ENCODE measurements at places on chromosomes 2 and 18.

GRCh38 chr2:238786379-238786778 lies 61.5 kb upstream of the TWIST2 start:
- DNase-seq = no peak

GRCh38 chr2:24261441-24261840 lies 86.6 kb downstream of the FAM228A start:
- no peak for DNase-seq

- DNase-seq = no peak
Observed at GRCh38 chr2:168008646-168009195, 238.7 kb downstream of the STK39 start.

GRCh38 chr2:201765799-201766198 lies 14.9 kb downstream of the ALS2 start:
- no peak for DNase-seq

DNA sequence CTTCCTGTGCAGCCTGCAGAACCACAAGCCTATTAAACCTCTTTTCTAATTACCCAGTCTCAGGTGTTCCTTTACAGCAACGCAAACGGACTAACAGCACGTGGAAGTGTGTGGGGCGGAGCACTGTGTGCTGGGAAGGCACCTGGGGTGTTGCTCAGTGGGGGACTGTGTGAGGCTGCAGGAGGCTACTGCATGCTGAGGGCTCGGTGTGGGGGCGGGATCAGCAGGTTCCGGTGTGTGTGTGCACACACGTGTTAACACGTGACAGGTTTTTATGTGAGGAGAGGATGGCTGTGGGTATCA lies 58.9 kb downstream of the ANKMY1 start:
- no peak for DNase-seq

DNA sequence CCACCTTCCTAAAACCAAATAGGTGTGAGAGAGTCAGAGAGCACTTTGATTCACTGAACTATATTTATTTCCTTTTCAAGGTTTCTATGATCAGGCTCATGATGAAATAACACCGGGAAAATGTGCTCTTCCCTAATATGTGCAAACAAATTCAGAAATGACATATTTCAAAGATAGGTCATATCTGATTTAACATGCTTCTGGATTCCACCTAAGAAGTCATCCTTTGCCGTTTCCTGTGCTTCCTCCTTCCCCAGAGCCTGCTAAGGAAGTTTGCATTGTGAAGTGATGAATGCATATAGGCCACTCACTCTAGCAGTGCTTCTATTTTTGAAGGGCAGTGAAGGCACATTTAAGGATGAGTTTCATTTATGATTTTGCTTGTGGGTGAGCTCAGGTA lies 327.6 kb downstream of the TDRD15 start:
- no peak for DNase-seq

DNA sequence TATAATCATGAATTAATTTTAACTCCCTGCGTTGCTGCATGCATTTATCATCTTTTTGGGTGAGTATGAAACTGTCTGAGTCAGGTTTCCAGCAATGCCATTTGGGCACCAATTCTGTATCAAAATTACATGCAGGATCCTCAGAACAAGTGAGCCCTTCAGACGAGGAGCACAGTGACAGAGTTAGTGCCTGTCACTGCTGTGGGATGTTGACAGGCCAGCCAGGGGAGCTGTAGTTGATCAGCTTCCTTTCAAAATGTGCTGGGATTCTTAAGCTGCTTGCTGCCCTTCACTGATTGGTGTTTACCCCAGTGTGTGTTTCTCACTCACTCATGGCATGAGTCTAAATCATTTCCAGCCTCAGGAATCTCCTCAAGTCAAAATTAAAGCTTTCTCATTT lies 109.2 kb downstream of the TPGS2 start:
- no peak for DNase-seq

DNA sequence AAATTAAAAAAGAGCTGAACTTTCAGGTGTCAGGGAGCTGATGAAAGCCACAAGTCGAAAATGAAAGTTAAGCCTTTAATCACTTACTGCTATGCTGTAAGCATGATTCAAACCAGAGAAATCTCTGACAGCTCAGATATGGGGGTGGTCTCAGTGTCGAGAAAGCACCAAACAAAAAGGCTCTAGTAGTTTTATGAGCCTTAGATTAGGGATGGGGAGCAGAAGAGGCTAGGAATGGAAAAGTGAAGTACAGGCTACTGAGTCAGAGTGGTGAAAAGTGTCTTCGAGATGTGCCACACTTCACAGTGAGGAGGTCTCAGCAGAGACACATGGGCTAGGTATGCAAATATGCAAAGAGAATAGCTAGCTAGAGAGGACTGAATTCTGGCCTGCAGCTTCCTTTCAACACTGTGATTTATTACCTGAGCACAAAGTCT lies 482.2 kb downstream of the SPAG16 start:
- DNase-seq = no peak

- no peak for DNase-seq
Observed at GRCh38 chr2:183034806-183035205, 3.5 kb downstream of the NCKAP1 start.

DNA sequence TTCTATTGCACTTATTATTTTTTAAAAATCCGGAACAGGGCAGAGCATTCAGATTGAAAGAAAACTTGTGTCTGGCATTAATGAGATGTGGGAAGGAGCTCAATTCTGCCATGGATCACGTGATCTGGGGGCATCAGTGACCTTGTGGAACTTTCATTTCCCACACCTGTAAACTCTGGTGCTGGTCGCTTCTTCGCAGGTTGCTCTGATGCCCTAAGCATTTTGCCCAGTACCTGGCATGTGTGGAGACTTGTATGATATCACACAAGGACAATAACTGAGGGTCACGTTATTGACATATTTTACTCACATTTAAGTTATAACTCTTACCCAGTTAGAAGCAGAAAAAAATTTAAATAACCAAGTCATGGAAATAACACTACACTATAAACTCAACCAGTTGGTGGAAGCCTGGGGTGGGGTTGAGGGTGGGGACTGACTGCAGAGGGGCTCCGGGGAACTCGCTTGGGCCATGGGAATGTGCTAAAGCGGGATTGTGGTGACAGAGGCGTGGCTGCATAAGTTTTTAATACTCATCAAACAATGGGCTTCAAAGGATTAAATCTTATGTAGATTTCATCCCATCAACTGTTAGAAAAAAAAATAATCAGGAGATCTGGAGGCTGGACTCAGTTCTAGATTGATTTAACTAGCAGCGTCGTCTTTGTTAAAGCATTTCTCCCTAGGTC lies 36.5 kb downstream of the ST3GAL5 start:
- no peak for DNase-seq

- no peak for DNase-seq
Observed at GRCh38 chr2:151161821-151162551, 99.7 kb downstream of the RBM43 start.

DNA sequence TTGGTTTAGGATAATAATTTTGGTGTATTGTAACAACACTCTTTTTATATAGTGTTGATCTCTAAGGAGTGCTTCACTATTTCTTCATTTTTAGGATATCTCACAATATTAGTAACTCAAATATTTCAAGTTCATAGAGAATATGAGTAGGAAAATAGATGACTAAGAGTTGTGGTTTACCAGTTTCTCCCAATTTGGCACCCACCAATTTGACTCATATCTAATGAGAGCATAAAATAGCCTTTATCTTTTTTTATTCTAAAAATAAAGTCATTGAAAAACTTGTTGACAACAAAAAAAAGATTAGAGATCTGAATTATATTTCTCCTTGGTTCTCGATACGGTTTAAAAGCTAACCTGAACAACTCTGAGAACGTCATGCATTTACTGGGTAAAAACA lies 204.0 kb downstream of the PARD3B start:
- DNase-seq = no peak

DNA sequence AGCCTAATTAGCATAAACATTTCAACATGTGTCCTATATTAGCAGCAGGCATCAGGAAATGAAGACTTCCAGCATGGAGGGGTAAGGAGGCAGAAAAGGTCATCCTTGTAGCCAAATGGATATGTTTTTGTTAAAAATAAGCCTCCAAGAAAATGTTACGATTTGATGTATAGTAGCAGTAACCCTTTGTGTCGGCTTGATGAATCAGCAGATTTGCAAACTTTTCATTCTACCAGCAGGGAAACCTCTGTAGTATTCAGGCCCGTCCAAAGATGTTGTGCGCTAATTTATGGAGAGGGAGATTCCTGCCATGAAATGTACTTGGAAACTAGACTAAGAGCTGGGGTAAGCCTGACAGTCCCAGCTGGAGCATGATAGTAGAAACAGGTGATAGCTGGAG lies 780.8 kb upstream of the KLHL29 start:
- DNase-seq = no peak

DNA sequence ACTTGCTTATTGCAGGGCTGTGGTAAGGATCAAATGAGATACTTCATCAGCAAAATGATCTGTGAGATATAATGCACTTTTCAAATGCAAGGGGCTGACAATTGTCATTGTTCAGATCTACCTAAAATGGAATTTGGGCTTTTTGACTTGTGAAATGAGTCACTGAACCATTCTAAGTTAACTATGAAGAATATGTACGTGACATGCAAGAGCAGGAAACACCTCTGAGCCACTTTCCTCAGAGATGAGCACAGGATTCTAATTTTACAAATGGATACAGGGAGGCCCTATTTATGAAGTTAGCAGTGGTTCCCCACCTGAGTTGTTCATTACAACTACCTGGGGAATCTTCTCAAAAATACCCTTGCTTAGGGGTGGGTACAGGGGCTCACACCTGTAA lies 26.7 kb downstream of the CTLA4 start:
- DNase-seq = no peak

GRCh38 chr2:108388045-108388444 lies 10.3 kb downstream of the SULT1C4 start:
- DNase-seq = no peak

GRCh38 chr2:109066501-109066900 lies 62.5 kb upstream of the SH3RF3 start:
- no peak for DNase-seq

- DNase-seq = no peak
Observed at GRCh38 chr2:44676379-44676778, 265.1 kb upstream of the SIX3 start.

DNA sequence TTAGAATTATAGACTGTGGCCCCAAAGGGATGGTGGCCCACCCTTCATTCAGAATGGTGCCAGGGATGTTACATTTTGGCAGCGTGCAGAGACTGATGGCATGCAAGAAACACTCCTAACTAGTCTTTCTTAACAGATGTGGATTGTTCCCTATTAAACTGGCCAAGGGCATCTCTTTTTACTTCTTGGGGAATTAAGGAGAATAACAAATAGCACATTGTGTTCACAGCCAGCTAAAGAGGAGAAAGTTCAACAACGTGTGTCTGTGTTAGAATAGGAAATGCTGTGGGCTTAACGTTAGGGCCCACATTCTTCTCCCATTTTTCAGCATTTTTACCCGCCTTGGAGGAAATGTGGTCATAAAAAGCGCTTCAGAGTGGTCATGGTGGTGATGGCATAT lies 404.8 kb downstream of the CDH2 start:
- DNase-seq = no peak

GRCh38 chr2:54083021-54083420 lies 32.4 kb upstream of the ACYP2 start:
- no peak for DNase-seq

GRCh38 chr18:79779021-79779699 lies 18.6 kb upstream of the KCNG2 start:
- no peak for DNase-seq

GRCh38 chr2:65357959-65358294 lies 74.5 kb downstream of the SPRED2 start:
- DNase-seq = no peak

- DNase-seq = no peak
Observed at GRCh38 chr18:45251236-45251635, 364.0 kb upstream of the SLC14A2 start.

- no peak for DNase-seq
Observed at GRCh38 chr2:128537646-128538045, 219.0 kb upstream of the HS6ST1 start.

DNA sequence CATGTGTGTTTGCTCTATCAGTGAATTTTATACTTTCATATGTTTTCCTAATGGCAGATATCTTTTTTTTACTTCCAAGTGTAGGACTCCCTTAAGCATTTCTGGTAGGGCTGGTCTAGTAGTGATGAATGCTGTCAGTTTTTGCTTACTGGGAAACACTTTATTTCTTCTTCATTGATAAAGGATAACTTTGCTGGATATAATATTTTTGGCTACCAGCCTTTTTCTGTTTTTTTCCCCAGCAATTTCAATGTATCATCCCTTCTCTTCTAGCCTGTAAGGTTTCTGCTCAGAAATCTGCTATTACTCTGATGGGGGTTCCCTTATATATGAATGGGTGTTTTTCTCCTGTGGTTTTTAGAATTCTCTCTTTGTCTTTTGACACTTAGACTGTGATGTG lies 980.6 kb upstream of the PIK3C3 start:
- DNase-seq = no peak

Data from activated naive CD4-positive, alpha-beta T cell (primary cell).